Lung (tissue), 17 donors: ENCODE measurements at places on chromosomes 7 and 10. TPM values are rescaled to one million over a fixed set of nuclear protein-coding genes. Genes with fewer than 3 reads are reported as not detected.

- DNase-seq: no peak
Observed at GRCh38 chr7:26965724-26966123, 101.3 kb upstream of the SKAP2 start.

PALD1 gene
- 15.7 TPM for polyA plus RNA-seq

DNA sequence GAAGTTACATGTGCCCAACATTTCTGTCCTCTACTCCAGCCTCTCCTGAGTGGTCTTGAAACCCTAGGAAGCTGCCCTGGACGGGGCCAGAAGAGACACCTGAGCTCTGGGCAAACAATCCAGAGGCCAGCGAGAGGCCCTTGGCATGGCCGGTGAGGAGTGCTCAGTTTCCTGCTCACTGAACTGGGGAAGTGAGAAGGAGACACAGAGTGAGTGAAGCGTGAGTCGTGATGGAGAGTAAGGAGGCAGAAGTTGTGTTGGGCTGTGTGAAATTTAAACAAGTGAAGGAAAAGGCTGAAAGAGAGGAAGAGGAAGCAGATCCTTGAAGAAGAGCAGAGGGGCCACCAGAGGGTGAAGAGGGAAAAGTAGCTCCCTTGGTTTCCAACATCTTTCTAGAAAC, 73.2 kb downstream of the WNT2 start:
- DNase-seq: no peak

DNA sequence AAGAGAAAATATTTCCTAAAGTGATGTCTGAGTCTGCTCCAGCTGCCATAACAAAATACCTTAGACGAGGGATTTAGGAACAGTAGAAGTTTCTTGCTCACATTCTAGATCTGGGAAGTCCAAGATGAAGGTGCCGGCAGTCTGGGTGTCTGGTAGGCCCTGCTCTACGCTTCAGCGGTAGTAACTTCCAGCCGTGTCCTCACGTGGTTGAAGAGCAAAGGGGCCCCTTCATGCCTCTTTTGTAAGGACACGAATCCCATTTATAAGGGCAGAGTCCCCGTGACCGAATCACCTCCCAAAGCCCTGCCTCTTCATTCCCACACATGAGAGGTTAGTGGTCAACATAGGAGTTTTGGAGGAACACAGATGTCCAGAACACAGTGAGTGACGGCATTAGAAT, 52.2 kb upstream of the INPP5A start:
- no peak for DNase-seq

GDF10 gene
- 2.3 TPM for polyA plus RNA-seq

- DNase-seq: no peak
Observed at GRCh38 chr7:121570365-121570764, 174.3 kb upstream of the FAM3C start.

GRCh38 chr7:43569424-43569823, 13.5 kb upstream of the STK17A start:
- no peak for DNase-seq

DNA sequence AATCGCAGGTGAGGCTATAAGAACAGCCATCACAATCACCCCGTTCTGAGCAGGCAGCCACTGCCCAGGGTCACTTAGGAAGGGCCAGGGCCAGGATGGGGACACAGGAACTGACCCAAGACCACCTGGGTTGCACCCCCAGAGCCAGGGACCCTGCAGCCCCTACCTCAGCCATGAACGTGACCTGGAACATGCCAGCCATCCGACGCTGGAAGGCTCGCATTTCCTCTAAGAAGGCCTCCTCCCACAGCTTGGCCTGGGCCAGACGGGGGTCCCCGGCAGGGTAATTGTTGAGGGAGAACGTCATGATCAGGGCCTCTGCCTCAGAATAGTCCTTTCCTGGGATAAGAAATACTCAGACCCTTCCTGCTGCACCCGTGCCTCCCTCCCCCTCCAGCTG, 5.0 kb downstream of the NPC1L1 start:
- no peak for DNase-seq

GRCh38 chr7:45071528-45071927, 17.2 kb downstream of the NACAD start:
- no peak for DNase-seq

GRCh38 chr7:68309806-68310205, 1288.5 kb upstream of the AUTS2 start:
- DNase-seq: no peak

DNA sequence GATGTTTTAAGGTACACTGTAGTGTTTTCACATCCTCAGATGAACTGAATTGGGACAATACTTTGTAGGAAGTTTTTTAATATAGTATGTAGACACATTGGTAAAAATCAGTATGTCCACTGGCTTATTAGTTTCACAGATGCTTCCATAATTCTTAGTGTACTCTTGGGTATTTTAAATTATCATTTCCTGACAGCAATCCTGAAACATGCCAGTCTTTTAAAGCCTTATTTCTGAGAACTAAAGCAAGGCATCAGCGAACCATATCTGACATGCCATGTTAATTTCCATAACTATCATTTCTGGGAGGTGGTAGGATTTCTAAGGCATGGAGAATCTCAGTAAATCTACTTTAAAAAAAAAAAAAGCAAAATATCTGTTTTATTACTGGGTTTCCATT, 266.4 kb downstream of the ADK start:
- DNase-seq: no peak

LDB3 gene
- 1.6 TPM for polyA plus RNA-seq

BBIP1 gene
- 33.7 TPM for polyA plus RNA-seq

- no peak for DNase-seq
Observed at GRCh38 chr10:92972066-92972870, 88.3 kb upstream of the CYP26C1 start.

PDGFA gene
- 25.1 TPM for polyA plus RNA-seq

DNA sequence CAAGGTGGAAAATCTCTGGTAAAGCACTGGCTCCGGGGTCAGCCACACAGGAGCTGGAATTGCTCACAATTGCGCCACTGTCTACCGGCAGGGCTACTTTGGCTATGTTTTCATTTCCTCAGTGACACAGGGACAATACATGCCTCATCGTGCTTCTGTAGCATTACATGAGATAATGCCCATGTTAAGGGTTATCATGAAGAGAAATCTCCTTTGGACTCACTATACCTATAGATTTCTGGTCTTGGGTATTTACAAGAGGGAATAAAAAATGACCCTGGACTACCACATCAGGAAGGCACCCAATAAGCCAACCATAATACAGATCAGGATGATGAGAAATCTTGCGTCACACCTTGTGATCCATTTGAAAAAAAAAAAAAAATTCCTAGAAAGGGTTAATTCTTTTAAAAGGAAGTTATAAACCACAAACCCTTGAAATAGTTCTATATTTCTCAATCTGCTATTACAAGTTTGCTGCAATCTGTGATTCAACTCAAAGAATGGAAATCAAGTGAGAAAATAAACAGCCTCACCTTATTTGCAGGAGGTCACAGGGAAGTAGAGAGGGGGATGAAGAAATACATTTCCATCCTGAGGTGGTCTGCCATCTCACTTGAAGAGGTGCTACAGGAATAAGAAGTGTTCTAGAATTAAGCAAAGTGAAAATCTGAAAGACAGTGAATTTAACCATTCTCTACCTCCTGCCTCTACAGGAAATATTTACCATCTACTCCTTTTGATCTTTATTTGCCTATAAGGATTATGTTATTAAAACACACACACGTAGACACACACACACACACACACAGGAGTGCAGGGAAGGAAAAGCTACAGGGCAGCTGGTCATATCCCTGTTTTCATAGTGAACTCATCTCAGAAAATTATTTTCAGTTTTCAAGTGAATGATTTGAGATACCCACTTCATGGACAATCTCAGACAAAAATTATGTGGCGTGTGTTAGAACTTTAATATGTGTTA, 231.3 kb upstream of the CELF2 start:
- peak; percentile 50 for DNase-seq

- no peak for DNase-seq
Observed at GRCh38 chr10:3625959-3626751, 158.9 kb downstream of the KLF6 start.

SLC29A3 gene
- 5.7 TPM for polyA plus RNA-seq

IGFBP3 gene
- polyA plus RNA-seq: 45.0 TPM

GRCh38 chr7:99563650-99564049, 5.2 kb downstream of the ZNF655 start:
- no peak for DNase-seq

- DNase-seq: no peak
Observed at GRCh38 chr10:130999376-131000202, 311.9 kb downstream of the TCERG1L start.
